ENCODE measurements at places on chromosomes 11 and 22.

- peak; percentile 56 for DNase-seq
These were observed 87.5 kb downstream of the RTL6 start for GRCh38 chr22:44410451-44410991.

DNA sequence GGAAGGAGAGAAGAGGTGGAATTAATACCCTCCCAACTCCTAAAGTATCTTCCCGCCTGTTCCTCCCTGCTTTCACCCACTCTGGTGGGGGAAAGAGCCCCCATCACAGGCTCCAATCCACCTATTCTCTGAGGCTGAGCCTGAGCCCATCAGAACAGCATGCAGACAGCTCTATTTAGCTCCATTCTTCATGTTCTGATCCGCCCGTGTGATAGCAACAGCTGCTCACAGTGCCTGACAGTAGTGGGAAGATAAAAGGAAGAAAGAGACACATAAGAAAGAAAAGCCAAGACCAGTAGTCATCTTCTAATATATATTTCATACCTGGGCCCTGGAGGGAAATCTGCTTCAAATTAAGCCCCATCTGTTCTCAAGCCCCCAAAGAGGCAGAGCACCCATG, 80.3 kb upstream of the AKIP1 start:
- no peak for DNase-seq

DNA sequence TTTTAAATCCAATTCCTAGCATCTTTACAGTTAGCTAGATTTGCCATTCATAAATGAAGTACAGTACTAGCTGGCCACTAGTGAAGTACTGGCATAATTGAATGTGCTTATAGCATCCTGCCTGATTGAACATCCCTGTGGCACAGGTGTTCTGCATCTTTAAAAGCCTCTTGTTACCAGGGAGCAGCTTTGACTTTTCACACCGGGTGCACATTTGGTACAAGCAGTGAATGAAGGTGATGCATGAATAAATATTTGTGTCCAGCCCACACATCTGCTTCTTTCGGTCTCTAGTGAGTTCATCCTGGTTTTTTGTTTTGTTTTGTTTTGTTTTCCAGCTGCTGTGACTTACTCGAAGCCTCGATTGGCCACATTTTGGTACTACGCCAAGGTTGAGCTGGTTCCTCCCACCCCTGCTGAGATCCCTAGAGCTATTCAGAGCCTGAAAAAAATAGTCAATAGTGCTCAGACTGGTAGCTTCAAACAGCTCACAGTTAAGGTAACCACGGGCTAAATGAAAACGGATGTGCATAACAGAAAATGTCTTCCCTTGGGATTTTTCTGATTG, 5.3 kb downstream of the ATP5MG start:
- DNase-seq: no peak

- DNase-seq: no peak
These were observed 18.8 kb upstream of the CLNS1A start for GRCh38 chr11:77656362-77656761.

DNA sequence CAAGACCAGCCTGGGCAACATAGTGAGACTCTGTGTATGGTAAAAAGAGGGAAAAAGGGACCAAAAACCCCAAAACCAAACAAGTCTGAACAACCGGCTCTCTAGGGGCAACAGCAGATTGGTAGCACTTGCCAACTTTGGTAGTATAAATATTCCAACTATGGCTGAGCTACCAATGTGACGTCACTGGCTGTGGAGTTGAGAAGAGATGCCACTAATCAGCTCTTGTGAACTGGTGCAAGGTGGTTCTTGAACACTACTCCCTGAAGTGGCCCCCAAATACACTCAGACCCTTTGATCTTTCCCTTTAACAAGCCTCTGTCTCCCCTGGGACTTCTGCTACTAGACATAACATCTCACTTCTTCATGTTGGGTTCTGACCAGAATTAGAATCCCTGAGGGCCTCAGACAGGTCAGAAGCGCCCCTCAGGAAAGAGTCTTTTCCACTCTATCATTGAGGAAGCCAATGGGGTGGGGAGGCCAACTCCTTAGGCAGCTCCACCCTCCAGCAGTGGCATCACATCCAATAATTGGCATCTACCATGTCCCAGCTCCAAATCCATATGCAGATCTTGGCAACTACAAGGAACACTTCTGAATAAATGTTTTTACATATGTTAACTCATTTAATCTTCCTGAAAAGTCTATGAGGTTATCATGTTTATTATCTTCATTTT, 49.2 kb downstream of the RPL27A start:
- DNase-seq: no peak

GRCh38 chr22:31490496-31490925, 869 bp upstream of the EIF4ENIF1 start:
- DNase-seq: peak; percentile 31

DNA sequence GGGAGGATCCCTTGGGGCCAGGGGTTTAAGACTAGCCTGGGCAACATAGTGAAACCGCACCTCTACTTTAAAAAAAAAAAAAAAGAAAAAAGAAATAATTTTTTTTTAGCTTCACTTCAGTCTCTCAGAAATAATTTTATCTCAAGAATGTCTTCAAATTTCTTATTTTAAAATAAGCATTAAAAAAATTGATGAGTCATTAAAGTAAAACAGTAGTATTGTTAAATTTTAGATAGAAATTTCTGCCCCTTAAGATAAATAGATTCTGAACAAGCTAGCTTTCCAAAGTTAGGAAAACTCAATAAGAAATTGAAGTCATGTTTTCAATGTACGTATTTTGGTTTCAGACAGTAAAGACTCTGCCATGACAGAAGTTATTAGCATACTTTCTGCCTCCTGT, 7.7 kb upstream of the PACS1 start:
- no peak for DNase-seq

GRCh38 chr11:76169473-76169896, 36.8 kb downstream of the WNT11 start:
- DNase-seq: no peak

GRCh38 chr11:90243534-90243933, 20.7 kb upstream of the CHORDC1 start:
- DNase-seq: no peak

GRCh38 chr22:38163844-38164550, 17.6 kb downstream of the PLA2G6 start:
- no peak for DNase-seq

DNA sequence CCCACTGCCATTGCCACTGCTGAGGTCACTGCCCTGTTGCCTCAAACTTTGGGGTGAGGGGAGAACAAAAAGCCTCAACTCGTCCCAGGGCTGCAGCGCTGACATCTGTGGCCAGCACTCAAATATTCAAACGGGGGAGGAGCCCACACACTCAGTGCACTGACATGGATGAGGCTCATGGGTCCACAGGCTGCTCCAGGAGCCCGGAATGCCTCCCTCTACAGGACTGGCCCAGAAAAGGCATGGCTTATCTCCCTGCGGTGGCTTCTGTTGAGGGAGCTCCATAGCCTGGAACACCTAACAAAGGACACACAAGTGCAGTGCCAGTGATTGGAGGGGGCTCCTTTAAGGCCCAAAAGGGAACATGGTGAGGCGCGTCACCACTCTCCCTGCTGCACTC, 341.1 kb upstream of the LUZP2 start:
- DNase-seq: no peak

DNA sequence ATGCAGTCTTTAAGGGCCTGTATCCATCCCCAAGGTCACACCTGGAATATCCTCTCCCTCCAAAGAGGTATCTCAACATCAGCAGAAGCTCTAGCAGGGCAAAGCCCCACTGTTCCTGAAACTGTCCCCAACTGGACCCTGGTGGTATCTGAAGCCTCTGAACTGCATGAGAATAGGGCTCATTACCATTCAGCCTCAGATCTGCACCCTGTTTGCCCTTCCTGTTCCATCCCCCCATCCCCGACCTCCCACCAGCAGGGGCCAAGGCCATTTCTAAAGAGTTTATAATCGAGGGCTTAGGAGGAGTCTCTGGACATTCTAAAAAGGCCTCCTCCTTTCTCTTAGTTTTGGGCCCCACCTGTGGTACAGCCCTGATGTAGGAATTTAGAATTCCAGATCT, 74.0 kb upstream of the THY1 start:
- no peak for DNase-seq

GRCh38 chr11:130861902-130862860, 54.1 kb downstream of the SNX19 start:
- peak; percentile 87 for DNase-seq

- no peak for DNase-seq
These were observed 25.8 kb upstream of the RASSF10 start for GRCh38 chr11:12983336-12983735.

DNA sequence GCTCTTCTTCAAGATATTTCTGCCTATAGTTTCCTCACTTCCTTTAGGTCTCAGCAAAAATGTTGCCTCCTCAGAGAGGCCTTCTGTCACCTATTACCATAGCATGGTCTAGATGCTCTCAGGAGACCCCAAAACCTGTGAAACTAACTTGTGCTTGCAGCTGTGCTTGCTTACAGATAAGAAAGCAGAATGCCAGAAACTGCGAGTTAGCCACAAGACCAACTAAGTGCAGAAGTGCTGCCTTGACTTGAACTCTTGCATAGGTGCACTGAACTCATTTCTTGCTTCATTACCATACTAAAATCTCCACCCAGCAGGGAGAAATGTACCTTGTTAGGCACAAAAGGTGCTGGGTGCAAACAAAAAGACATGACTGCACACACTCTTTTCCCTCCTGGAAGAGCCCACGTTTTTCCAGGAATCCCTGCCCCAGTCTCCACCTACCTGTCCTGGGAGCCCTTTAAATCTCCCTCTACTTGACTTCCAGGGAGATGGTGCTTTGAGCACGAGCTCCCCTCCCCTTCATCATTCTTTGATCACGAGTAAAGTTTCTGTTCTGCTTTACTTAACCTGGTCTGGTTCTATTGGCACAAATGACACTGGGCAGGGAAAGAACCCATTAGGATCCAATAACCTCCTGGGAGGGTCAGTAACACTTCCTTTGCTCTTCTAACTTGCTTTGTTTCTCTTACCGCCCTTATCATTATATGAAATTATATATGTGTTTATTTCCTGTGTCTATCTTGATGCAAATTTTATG, 137.7 kb upstream of the DDI1 start:
- DNase-seq: no peak

DNA sequence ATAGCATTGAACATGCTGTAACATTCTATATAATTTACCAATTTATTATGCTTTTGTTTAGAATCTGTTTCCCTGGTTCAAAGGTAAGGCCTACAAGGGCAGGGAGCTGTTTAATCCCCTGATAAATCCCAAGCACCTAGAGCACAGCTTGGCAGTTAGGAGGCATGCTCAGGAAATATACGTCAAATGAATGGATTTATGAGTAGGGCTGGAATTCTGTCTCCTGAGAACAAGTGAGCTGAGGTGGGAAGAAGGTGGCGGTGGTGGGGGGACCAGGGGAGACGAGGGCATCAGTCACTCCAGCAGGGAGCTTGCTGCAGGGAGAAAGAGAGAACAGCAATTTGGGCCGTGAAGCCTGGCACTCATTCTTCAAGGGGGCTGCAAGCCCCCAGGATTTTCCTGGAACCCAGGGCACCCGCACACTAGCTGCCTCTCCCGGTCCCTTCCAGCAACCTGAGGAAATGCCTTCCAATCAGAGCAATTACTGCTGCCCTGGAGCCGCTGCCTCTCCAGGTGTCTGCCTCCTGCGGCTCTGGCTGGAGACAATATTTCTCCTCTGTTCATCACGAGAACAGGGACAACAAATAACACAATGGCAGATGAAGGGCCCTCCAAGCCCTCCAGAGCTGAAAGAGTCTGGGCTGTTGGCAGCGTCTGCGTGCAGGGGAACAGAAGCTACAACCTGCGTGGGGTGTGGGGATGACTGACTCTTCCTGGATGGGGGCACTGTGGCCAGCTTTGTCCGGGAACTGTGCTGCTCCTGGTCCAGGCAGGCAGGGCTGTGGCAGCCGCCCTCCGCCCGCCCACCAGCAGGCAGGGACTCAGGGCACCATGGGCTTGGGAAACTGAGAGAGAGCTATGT, 233.4 kb downstream of the ST3GAL4 start:
- DNase-seq: no peak

- DNase-seq: no peak
These were observed 275.8 kb downstream of the MIAT start for GRCh38 chr22:26933105-26933590.

DNA sequence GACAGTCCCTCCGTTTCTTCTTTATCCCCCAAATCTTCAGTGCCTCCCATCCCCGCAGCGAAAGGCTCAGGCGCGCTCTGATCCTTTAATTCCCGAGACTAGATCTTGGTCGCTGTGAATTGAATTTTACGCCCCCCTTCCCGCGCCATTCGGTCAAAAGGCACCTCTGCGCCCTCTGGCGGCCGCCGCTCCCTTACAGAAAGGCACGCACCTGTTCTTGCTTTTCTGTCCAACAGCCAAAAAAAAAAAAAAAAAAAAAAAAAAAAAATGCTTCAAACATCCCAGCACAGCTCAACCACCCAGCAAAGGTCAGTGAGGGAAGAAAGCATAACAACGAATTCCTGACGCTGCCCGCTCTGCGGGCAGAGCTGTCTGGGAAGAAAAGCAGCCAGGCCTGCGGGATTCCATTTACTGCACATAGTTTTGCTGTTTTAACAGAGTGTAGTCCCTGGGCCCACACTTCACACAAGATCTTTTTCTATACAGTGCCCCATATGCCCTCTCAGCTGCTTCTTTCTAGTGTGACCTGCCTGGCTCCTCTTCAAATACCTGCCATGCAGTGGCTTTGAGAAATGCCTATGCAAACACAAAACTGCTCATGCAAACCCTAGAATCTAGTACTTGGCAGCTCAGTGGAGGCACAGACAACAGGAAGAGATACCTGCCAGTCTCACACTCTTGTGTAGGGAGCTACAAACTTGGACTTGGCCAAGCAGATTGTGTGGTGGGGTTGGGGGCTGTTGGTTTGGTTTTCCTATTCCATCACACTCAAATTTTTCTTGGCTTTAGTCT, 1.3 kb upstream of the ESAM start:
- DNase-seq: peak; percentile 38

DNA sequence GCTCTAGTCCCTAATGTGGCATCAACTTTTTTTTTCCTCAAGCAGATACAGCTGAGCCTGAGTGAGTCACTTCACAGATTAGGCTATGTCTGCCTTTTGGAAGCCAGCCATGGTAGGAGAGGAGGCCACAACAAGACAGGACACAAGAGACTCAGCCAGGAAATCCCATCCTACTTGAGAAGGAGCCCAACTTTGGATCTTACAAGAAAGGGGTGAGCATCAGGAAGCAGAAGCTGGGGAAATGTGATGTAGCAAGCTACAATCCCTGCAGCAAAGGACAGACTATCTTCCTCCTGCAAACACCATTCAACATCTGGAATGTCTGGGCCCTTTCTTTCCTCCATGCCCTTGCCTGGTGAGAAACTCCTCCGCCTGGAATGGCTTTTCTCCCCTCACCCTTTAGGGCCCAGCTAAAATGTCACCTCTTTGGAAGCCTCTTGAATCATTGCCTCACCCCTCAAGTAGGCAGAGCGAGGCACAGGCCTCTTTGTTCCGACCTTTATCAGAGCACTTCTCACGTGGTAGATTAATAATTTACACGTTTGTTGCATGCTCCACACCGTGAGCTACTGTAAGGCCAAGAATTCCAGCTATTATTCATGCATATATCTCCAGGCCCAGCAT, 156.4 kb upstream of the PITPNB start:
- DNase-seq: no peak

GRCh38 chr11:121194731-121195596, 93.9 kb downstream of the TECTA start:
- DNase-seq: peak; percentile 43

- DNase-seq: no peak
These were observed 52.5 kb downstream of the TRIM44 start for GRCh38 chr11:35714882-35715627.

- DNase-seq: no peak
These were observed 349.4 kb downstream of the METTL15 start for GRCh38 chr11:28457481-28458065.

Measured in SHP77 (cell line).